NCI-H774 (cell line): ENCODE measurements at places on chromosomes 12 and 14.

- no peak for DNase-seq
Observed at GRCh38 chr14:69090187-69090789, 62.6 kb downstream of the DCAF5 start.

DNA sequence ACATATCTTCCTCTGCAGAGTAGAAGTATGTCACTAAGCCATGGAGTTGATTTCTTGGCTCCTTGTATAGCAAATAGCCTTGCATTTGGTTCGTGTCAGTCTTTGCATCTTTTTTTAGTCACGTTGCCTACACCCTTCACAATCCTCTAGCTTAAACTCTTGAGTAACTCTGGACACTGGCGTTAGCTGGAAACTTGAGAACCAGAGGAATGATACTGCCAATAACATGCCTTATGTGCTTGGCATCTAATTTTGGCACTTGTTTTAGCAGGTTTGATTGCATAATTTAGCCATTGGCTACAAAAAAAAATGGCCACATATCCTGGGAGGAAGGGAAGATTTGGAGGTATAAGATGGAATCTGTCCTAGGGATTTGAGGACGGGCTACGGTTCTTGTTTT is 136.2 kb downstream of the ETV6 start:
- no peak for DNase-seq

GRCh38 chr12:8950221-8950527 is 729 bp upstream of the M6PR start:
- peak; percentile 63 for DNase-seq

GRCh38 chr14:98623788-98624415 is 648.1 kb downstream of the BCL11B start:
- DNase-seq = peak; percentile 19

GRCh38 chr12:130161261-130162243 is 712 bp upstream of the FZD10 start:
- DNase-seq = no peak

DNA sequence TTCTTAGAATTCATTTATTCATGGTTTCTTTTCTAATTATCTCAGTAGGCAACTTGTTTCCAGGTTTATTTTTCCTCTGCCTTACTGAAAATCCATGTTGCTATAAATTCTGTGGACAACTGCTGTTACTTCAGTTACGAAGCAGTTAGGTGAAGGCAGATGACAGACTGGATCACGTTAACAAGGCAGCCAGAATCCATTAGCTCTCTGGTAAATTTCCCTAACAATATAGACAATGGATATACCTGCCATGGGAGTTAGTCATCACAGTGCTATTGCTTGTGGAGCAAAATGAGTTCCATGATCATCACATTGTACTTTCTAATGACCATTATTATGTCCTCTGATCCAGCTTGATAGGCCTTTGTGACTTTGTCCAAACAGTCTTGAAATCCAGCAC is 291.5 kb downstream of the NELL2 start:
- no peak for DNase-seq

GRCh38 chr12:57434517-57435223 is at the start of gene INHBC:
Gene INHBC, plus strand, starts transcription at chr12:57434784. Its CDS starts 103 bp downstream, at chr12:57434887.
- no peak for DNase-seq

DNA sequence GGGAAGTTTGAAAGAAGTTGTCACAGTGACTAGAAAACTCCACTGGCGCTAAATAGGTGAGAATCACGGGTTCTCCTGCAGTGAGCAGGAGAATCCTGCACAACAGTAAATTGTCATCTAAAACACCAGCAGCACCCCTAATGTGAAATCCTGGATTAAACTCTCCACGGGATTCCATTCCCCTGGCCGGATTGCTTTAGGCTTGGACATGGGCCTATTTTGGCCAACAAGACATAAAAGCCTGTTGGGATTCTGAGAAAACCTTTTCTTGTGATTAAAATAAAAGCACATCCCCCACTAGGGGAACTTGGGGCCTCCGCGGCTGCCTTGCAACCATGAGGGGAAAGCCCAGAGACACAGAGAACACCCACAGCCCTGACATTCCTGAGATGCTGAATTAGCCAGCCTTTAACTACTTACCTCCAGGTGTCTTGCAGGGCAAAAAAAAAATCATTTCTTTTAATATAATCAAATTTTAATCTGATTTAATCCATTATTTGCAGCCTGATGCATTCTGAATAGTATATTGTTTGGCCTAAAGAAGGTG is 21.0 kb upstream of the TSPAN11 start:
- no peak for DNase-seq

- DNase-seq = no peak
Observed at GRCh38 chr12:101695706-101696105, 1.7 kb upstream of the CHPT1 start.
